Osteocyte (in vitro differentiated cells): ENCODE measurements at places on chromosomes 1 and 21.

DNA sequence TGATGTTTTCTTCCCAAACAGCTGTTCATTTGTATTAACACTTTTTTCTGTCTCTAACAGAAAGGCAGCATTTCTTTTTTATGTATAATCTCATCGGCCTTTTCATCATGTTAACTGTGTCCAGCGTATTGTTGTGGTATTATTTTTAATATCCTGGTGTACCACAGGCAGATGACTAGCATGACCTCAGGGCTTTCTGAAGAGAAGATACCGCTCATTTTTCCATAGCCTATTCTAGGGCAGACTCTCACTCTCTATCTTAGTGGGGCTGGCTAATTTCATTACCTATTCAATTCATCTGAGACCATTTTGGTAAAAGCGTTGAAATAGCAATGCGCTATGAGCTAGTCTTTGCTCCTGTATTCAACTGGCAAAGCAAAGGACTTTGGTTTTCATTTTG, 209.9 kb downstream of the SDCCAG8 start:
- no peak overlapping the region for H3K4me3 ChIP-seq
- no peak overlapping the region for H3K27ac ChIP-seq
- DNase-seq = no peak
- no peaks in the 10 kb centered on the region for H3K4me1 ChIP-seq
- H3K36me3 ChIP-seq = peaks cover 7% of the 10 kb centered on the region

- no peak overlapping the region for H3K4me3 ChIP-seq
- no peak overlapping the region for H3K27ac ChIP-seq
- DNase-seq = no peak
- peaks cover 38% of the 10 kb centered on the region for H3K27me3 ChIP-seq
- no peaks in the 10 kb centered on the region for H3K36me3 ChIP-seq
- H3K4me1 ChIP-seq = no peaks in the 10 kb centered on the region
Observed at GRCh38 chr1:112307930-112308591, 88.0 kb upstream of the CTTNBP2NL start.

DNA sequence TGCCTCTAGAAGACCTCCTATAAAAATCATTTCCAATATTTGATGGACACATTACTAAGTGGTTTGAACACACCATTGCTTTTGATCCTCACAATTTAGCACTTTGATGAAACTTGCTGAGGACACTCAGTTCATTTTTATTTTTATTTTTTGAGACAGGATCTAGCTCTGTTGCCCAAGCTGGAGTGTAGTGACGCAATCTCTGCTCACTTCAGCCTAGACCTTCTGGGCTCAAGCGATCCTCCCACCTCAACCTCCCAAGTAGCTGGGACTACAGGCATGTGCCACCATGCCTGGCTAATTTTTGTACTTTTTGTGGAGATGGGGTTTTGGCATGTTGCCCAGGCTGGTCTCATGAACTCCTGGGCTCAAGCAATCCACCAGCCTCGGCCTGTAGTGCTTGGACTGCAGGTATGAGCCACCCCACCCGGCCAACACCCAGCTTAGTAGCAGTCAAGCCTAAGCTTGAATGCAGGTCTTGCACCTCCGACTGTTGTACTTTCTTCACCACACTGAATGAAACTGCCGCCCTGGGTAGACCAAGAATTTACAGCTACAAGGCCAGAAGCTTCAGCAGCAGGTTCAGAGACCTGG, 24.8 kb upstream of the ATP2B4 start:
- no peak overlapping the region for H3K4me3 ChIP-seq
- DNase-seq = no peak
- H3K4me1 ChIP-seq = peaks cover 16% of the 10 kb centered on the region
- H3K27me3 ChIP-seq = no peaks in the 10 kb centered on the region

DNA sequence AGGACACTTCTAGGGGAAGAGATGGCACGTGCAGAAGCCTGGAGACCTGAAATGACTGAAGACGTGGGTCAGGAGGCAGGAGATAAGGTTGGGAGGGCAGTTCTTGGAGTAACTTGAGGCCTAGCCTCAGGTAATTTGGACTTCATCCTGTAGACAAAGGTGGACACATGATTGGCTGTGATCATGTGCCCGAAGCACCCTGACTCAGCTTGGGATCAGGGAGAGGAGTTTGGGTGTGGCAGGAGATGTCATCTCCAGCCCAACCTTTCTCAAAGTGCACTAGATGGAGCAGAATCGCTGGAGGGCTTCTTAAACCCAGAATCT, 1.5 kb downstream of the SLC66A1 start:
- H3K4me1 ChIP-seq = peaks cover 52% of the 10 kb centered on the region
- peak overlapping the region; percentile 71 for H3K27ac ChIP-seq
- peak overlapping the region; percentile 81 for H3K4me3 ChIP-seq
- DNase-seq = no peak
- H3K36me3 ChIP-seq = peaks cover 13% of the 10 kb centered on the region
- H3K27me3 ChIP-seq = no peaks in the 10 kb centered on the region

DNA sequence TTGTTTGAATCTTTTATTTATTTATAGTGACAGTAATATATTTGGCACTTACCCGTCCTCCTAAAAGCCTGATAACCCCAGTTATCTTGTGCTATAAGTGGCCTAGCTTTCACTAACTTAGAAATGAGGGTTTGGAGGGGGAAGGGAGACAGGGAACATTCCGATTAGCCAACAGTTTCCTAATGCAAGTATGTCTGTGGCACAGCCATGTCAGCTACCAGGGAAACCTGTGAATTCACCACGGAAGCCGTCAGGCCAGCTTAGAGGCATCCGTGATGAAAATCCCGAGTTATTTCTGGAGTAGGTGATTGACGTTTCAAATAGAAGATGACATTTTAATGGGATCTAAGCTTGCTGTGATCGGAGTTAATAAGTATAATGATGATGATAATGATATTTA, 39.4 kb upstream of the BCL10 start:
- no peak for DNase-seq
- peaks cover 20% of the 10 kb centered on the region for H3K36me3 ChIP-seq
- H3K27ac ChIP-seq = peak overlapping the region; percentile 95
- peaks cover 84% of the 10 kb centered on the region for H3K4me1 ChIP-seq
- no peaks in the 10 kb centered on the region for H3K27me3 ChIP-seq

- no peak for DNase-seq
- H3K27me3 ChIP-seq = peaks cover 3% of the 10 kb centered on the region
- no peak overlapping the region for H3K4me3 ChIP-seq
- H3K27ac ChIP-seq = no peak overlapping the region
- no peaks in the 10 kb centered on the region for H3K36me3 ChIP-seq
Observed at GRCh38 chr1:74504125-74504932, 8.1 kb downstream of the LRRC53 start.

GRCh38 chr1:226598455-226598849, 49.9 kb downstream of the STUM start:
- peaks cover 37% of the 10 kb centered on the region for H3K27me3 ChIP-seq
- no peaks in the 10 kb centered on the region for H3K36me3 ChIP-seq
- peaks cover 24% of the 10 kb centered on the region for H3K4me1 ChIP-seq
